ENCODE measurements at places on chromosomes 6 and 20.

DNA sequence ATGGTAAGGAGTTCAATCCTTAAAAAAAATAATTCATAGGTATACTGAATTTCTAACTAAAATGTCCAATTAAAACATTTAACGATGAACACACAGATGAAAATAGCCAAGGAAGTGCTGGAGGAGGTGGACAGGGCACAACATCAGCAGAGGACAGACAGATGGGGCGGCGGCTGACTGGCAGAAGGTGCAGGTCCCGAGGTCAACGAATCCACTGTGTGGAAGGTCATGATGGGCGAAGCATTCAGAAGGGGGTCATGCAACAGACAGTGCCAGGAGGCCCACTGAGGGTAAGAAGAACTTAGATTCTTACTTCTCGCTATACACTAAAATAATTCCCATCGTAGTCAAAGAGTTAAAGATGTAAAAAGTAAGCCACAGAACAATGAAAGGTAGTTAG lies 34.2 kb upstream of the FRMD1 start:
- DNase-seq, result no peak

GRCh38 chr6:87903323-87903722 lies 144.3 kb upstream of the SPACA1 start:
- DNase-seq, result no peak

DNA sequence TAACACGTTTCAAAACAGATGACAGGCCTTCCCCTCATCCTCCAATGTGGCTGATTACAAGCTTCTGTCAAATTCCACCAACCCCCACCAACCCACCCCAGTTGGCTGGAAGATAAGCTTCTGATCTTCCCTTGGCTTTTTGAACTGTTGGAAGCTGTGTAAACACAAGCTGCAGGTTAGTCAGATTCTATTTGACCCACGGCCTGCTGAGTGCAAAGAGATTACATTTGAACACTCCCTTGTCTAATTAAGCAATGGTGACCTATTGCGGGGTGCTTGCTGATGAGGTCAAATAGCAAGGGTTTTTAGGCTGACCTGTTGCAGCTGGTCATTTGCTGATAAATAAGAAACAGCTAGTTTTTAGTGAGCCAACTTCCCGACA lies 379.7 kb downstream of the BMP2 start:
- DNase-seq, result no peak

- DNase-seq, result no peak
These were observed 9.5 kb downstream of the MTCH1 start for GRCh38 chr6:36976509-36976908.

GRCh38 chr6:143784316-143784715 lies 58.8 kb upstream of the LTV1 start:
- no peak for DNase-seq

DNA sequence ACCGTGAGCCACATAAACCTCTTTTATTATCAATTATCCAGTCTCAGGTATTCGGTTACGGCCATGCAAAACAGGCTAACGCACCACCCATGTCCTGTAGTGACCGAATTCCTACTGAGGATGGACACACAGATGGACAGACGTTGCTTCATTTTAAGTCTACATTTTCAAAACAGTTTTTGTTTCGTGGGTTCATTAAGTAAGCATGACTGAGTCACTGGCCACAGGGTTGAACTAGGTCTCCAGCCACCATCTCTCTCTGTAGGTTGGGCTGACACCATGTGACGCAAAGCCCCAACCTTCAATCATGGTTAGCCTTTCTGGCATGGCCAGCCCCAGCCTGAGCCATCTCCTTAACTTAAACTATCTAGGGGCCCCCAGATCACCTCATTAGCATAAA lies 110.0 kb upstream of the SLC22A23 start:
- no peak for DNase-seq

DNA sequence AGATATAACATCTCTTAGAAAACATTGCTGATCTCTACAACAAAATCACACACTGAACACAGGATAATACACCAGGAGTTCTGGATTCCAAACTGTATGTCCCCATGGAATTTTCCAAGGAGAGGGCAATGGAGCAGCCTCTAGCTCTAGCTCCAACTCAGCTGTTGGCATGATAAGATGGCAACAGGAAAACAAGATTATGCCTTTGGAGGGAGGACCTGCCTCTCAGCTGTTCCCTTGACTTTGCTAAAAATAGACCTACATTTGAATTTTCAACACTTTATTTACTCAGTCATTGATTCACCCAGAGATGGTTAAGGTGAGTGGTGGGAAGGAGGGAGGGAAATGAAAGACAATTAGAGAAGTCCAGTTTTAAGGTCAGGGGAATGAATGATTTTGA lies 246.7 kb downstream of the ALDH8A1 start:
- no peak for DNase-seq

- peak; percentile 35 for DNase-seq
These were observed 16.6 kb upstream of the PCMTD2 start for GRCh38 chr20:64238851-64239387.

GRCh38 chr6:42339991-42340401 lies 111.7 kb downstream of the TRERF1 start:
- no peak for DNase-seq

DNA sequence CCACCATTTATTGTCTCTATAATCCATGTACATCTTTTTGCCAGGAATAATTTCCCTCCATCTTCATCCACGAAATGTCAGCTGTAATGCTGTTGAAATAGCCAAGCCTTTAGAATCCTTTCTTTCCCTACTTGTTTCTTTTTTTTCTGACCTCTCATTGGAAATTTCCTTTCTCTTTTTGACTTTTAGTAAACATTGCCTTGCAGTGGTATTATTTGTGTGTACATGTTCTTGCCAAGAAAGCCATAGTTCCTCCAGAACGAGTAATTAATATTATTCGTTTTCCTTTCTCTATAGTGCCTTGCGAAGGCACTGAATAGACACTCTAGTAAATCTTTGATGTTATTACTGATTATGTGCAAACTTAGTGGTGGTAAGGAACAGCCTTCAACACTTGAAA lies 282.2 kb downstream of the GJA1 start:
- DNase-seq, result no peak

GRCh38 chr6:391559-392440 lies at the start of gene IRF4:
Gene IRF4, plus strand, starts transcription at chr6:391752. Its CDS starts 1,401 bp downstream, at chr6:393153.
- DNase-seq, result no peak

GRCh38 chr20:51610111-51610510 lies 67.6 kb upstream of the NFATC2 start:
- no peak for DNase-seq

GRCh38 chr6:14315353-14315752 lies 197.8 kb downstream of the CD83 start:
- no peak for DNase-seq

DNA sequence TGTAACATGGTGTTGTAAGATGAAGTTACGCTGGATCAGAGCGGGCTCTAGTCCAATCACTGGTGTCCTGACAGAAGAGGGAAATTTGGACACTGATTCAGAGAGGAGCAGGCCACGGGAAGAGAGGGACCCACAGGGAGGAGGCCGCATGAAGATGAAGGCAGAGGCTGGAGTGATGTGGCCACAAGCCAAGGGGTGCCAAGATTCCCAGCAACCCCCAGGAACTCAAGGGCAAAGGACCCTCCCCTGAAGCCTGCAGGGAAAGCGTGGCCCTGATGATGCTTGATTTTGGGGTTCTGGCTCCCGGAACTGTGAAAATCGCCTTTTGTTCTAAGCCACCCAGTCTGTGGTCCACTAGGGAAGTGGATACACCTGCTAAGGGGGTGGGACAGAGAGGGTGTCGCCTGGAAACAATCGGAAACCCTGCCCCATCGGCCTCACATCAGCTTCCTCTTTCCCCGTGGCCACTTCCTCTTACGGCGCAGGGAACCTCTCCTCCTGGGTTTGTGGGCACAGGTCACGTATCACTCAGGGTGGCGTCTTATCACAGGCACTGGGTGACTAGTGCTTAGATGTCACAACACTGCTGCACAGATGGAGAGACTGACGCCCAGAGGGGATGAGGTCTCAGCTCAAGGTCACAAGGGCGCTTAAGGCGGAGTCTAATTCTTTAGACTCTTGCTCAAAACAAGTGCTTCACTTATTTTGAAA lies 58.0 kb downstream of the SULF2 start:
- DNase-seq, result peak; percentile 41

- DNase-seq, result no peak
These were observed 296.1 kb upstream of the FOXQ1 start for GRCh38 chr6:1015825-1016224.

- no peak for DNase-seq
These were observed 61.1 kb downstream of the CAP2 start for GRCh38 chr6:17454316-17455005.

- no peak for DNase-seq
These were observed 449.4 kb downstream of the PTPRT start for GRCh38 chr20:42740226-42740870.

DNA sequence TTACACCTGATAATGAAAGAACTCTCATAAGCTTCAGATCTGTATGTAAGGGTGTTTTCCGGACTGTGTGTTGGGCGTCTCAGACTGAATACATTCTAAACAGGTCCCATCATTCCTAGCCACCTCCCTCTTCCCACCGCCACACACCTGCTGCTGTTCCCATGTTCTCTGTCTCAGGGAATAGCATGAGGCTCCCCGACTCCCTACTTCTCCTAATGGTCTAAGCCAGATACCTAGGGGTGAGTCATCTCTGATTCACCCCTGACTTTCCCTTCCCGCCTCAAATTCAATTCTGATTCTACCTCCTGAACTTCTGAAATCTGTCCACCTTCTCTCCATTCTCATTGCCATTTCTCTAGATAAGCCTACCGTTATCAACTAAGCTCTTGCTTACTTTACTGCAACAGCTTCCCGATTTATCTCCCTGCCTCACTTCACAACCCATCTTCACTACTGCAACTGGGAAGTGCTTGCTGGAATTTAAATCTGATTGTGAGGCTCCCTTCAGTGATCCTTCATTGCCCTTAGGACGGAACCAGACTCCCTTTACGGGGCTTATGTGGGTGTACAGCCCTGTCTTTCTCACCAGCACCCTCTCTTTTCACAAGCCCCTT lies 1.6 kb downstream of the TMEM14A start:
- DNase-seq, result peak; percentile 61

DNA sequence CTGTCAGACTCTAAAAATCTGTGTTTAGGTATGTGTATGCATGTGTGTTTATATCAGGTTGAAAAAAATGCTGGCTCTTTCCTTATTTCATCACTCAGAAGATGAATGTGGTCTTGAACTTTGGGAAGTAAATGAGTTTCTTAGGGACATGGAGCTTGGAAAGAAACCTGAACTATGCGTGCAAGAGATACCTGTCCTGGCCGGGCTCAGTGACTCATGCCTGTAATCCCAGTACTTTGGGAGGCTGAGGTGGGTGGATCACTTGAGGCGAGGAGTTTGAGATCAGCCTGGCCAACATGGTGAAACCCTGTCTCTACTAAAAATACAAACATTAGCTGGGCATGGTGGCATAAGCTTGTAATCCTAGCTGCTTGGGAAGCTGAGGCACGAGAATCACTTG lies 4.4 kb upstream of the GLP1R start:
- DNase-seq, result no peak

GRCh38 chr6:33724102-33725023 lies 12.9 kb upstream of the UQCC2 start:
- no peak for DNase-seq

- no peak for DNase-seq
These were observed 2.6 kb downstream of the FASTKD5 start for GRCh38 chr20:3156811-3157619.

DNA sequence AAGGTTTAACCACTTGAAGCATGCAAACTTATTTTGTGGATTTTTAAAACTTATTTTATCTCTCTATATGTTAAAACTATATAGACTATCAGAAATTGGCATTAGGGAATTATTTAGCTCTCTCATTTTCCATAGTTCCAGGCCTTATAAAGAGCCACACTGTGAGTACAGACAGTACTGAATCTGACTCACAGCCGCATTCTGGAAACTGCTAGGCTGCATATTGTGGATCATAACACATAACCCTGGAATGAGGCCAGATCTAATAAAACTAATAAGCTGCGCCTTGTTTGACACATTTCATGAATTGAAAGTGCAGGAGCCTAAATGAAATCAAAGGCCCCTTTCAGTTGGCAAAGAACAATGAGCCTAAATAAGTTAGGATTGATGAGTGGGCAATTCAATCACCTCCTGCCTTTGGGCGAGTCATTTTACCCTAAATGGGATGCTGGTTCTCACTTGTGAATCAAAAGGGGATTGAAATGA lies 308.4 kb downstream of the PACRG start:
- no peak for DNase-seq

- no peak for DNase-seq
These were observed 227.1 kb downstream of the NFATC2 start for GRCh38 chr20:51315390-51315789.

- no peak for DNase-seq
These were observed 680 bp downstream of the PDRG1 start for GRCh38 chr20:31951203-31951529.

GRCh38 chr6:25980935-25981334 lies 18.3 kb downstream of the TRIM38 start:
- DNase-seq, result no peak

DNA sequence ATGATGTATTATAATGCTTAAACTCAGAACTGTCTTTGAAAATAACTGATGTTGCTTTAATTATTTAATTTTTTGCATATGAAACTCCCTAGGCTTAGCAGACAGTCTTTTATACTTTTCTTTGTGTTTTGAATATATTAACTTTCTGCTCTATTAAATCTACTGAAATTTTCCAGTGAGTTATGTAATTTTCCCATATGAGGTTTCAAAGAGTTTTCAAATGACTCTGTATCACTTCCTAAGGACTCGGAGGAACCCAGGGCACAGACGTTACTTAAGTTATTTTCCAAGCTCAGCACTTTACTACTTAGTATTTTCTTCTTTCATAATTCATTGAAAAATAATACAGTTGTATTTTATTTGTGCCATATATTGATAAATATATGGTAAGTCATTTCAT lies 122.6 kb downstream of the HS3ST5 start:
- DNase-seq, result no peak

- peak; percentile 55 for DNase-seq
These were observed 31.5 kb downstream of the SERPINB1 start for GRCh38 chr6:2810092-2810671.

GRCh38 chr6:89979481-89980119 lies 85.3 kb downstream of the GJA10 start:
- no peak for DNase-seq

DNA sequence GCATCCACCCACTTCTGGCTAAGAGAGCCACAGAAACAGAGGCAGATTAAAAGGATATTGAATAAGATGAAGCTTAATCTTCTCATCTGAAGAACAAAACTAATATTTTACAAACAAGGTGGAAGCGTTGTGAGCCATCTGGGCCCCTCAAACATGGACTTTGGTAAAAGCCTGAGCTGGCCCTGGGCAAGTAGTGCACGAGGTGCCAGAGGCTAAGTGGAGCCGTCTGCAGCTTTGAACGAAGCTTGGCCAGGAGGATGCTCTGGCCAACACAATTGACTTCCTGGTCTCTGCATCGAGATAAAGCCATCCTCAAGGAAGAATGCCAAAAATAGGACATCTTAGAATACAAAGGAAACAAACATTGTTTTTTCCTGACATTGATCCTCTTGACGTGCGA lies 53.2 kb upstream of the PLEKHG1 start:
- DNase-seq, result no peak

- no peak for DNase-seq
These were observed 13.4 kb upstream of the SMIM8 start for GRCh38 chr6:87308970-87309369.

GRCh38 chr6:41255638-41256246 lies 27.6 kb downstream of the TREML4 start:
- DNase-seq, result no peak
